ENCODE measurements at places on chromosomes 12 and 14.

DNA sequence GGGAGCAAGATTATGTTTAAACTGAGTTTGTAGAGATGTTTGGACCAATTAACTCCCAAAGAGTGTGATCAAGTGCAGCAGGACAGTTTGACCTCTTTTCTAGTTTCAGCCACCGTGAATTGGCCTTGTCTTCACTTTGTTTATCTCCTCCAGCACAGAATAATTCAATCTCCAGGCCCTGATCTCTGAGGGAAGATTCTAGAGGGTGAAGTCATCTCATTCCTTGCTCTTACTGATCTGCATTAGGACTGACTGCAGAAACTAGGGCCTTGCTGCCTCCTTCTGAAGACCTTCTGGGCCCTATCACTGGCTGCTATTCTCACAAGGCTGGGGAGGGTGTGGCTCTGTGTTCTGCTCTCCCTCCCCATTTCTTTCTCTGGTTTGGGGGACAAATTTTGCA, 29.4 kb downstream of the C12orf75 start:
- no peak for DNase-seq

DNA sequence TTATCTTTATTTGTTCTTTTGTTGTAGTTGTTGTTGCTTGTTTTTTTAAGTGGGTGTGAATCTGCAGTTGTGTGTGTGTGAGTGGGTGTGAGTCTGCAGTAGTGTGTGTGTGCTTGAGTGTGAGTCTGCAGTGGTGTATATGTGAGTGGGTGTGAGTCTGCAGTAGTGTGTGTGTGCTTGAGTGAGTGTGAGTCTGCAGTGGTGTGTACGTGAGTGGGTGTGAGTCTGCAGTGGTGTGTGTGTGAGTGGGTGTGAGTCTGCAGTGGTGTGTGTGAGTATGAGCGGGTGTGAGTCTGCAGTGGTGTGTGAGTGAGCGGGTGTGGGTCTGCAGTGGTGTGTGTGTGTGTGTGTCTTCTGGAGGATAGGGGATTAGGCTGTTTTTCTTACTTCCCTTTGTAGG, 1186.8 kb upstream of the SEL1L start:
- no peak for DNase-seq

GRCh38 chr12:48767047-48767446, 21.8 kb downstream of the ADCY6 start:
- DNase-seq = no peak

DNA sequence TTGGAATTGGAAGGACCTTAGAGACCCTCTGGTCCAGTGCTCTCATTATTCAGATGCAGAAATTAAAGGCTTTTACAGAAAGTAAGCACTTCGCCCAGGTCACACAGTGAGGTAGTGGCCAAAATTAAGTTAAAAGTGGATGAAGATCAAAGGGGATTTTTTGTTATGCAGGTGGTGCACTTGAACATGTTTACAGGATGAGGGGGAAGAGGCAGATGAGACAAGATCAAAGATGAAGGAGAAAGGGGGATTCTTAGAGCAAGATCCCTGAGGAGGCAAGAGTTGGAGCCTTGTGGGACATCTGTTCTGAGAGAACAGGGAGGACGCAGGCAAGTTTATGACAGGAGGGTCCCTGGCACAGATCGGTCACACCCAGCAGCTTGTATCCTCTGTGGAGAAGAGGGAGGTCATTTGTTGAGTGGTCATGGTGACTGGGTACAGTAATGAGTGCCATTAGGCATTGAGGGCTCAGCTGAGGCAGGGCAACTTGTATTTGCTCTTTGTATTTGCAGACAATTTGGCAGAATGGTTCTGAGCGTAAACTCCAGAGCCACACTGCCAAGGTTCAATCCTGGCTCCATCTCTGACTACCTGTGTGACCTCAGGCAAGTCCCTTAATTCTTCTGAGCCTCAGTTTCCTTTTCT, 84.0 kb downstream of the BORCS5 start:
- no peak for DNase-seq

GRCh38 chr14:48614003-48614402, 938.6 kb upstream of the MDGA2 start:
- no peak for DNase-seq

DNA sequence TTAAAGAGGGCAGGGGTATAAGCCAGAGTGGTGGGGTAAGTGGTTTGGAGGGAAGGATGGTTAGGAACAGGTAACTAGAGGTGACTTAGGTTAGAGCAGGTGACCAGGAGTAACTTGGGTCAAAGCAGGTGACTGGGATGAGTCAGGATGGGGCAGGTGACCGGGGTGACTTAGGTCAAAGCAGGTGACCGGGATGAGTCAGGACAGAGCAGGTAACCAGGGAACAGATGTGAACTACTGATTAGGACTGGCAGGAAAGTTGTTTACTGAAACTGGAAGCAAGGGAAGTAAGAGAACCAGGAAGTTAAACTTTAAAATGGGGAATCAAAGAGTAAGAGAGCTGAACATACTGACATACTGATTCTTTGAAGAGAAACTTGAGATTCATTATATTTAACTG, 57.4 kb downstream of the FSCB start:
- no peak for DNase-seq

DNA sequence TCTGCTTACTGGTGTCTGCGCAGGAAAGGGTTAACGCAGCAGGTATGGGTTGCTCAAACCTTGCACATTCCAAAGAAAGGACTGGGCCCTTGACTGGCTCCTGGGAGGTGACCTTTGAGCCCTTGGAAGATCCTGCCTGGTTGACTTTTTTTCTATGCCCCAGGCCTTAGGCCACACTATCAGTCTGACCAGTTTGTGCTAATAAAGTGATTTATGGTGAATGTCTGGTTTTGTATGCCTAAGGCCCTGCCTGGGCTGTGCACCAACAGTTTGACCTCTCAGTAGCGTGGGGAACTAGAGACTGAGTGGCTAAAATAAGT, 61.4 kb upstream of the SCN8A start:
- no peak for DNase-seq

DNA sequence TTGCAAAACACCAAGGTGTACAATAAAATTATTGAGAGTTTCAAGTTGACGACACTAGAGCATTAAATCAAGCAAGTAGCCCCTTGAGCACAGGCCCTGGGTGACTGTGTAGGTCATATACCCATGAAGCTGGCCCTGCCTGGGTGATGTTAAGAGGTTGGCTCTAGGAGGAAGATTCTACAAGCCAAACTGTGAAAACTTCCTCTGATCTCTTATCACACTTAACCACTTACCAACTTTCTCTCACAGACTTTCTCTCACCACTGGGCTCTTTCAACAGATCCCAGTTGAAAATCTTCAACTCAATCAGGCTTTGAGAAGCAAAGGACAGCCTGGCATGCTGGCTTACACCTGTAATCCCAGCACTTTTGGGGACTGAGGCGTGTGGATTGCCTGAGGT, 186.9 kb upstream of the BTG1 start:
- DNase-seq = no peak

- no peak for DNase-seq
Observed at GRCh38 chr12:132147423-132148367, 3.4 kb downstream of the NOC4L start.

- no peak for DNase-seq
Observed at GRCh38 chr14:73231981-73232851, 5.1 kb upstream of the PAPLN start.

- no peak for DNase-seq
Observed at GRCh38 chr12:89263900-89264299, 88.4 kb downstream of the DUSP6 start.

GRCh38 chr14:21575661-21576060, 4.2 kb downstream of the OR10G3 start:
- DNase-seq = no peak

GRCh38 chr12:52155048-52155868, 36.6 kb downstream of the KRT80 start:
- DNase-seq = no peak

- DNase-seq = peak; percentile 20
Observed at GRCh38 chr14:37972941-37973887, 234.5 kb upstream of the SSTR1 start.

DNA sequence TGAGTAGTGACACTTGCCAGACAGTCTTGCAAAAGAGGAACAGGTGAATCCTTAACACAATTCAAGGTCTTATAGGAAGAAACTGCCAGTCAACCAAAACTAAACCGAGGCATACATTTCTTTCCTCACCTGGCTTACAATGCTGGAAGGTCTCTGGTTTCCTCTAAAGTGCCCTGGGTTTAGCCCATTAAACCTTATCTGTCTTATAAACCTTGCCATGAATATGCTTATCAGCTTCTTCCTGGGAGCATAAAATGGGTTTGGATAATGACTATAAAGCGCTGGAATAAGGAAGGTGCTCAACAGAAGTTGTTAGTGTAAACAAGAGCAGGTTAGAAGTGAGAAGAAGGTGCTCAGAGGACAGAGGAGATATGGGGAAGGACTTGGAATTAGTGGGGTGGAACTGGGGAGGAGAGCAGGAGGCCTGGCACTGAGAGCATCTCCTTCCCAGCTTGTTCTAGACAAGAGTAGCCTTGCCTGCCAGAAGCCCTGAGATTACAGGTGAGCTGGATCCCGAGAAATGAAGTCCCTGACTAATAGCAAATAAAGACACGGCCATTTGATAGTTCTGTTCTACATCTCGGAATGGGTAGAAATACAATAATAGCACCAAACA, 14.1 kb upstream of the GPRC5A start:
- DNase-seq = no peak

GRCh38 chr12:66699738-66700482, 21.0 kb upstream of the GRIP1 start:
- DNase-seq = no peak

- DNase-seq = no peak
Observed at GRCh38 chr12:570921-571794, 92.1 kb downstream of the NINJ2 start.

DNA sequence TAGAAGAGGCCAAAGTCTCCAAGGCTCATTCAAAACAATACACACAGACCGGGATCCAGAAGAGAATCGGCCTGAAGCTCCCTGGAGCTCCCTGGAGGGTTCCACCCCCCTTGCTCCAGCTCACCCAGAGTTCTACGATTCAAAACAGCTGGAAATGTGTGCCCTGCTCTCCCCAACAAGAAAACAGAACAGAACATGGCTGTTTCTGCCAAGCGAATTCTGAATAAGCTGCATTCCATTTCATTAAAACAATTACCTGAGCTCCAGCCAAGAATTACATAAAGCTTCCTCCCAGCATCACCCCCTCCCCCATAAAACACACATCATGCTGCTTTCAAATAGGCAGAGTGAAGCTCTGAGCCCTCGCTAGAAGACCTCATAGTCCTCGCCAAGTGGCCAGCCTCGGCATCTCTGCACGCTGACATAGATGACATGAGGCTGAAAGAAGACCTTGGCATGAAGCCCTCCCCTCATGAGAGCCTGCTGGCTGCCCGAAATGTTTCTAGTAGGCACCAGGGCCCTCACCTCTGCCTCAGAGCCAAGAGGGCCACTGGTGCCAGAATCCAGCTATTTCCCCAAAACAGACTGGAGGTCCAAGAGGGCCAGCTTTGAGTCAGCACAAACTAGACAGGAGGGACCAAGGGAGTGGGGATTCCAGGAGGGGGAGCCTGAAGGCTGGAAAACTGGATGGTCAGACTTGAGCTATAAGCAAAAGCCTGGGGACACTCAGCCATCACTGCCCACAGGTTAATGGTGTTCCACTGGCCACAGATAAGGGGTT, 8.3 kb downstream of the PXN start:
- peak; percentile 86 for DNase-seq

DNA sequence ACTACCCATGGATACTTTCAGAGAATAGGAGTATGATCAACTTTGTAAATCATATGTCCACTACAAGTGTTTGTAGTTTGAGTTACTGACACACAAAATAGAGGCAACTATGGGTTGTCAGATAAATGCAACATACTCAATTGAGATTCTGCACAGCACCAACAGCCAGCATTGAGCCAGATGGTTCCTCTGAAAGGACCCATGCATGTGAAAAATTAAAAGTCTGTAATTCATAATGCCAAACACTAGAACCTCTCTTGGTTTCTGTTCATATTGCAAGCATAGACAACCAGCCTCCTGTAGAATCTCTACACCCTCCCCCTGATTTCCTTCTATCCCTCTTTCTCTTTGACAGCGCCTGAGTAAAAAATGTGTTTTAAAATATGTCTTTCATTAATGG, 831.0 kb downstream of the C12orf50 start:
- DNase-seq = no peak

DNA sequence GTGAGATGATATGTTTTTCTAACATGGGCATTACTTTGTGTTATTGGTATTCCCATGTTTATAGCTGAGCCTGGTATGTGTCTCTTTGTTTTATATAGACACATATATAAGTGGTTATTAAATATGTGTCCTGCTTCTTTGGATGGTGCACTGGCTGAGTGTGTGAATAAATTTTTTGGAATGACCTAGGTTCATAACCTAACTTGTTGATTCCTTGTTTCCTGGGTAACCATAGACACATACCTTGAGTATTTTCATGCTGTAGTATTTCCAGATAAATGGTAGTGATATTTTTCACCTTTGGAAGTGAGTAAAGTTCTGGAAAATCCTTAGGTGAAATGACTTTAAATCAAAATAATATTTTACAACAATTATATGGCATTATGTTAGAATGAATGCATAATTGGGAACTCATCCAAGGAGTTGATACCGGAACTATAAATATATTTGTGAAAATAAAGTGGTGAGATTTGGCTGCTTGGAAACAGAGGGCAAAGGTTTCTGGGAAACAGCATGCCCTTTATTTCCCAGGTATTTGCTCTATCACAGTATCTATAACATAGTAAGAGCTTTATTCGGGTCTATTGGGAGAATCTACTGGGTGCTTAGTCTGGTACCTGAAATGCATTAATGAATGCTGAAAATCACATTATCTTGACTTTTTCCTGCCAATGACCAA, 64.3 kb upstream of the REP15 start:
- no peak for DNase-seq

GRCh38 chr14:57533214-57533613, 39.6 kb upstream of the CCDC198 start:
- no peak for DNase-seq

- no peak for DNase-seq
Observed at GRCh38 chr14:69674546-69675244, 63.3 kb downstream of the SUSD6 start.

GRCh38 chr12:65334521-65334920, 56.0 kb downstream of the MSRB3 start:
- DNase-seq = no peak

GRCh38 chr14:57013987-57014386, 203.7 kb upstream of the OTX2 start:
- DNase-seq = no peak

DNA sequence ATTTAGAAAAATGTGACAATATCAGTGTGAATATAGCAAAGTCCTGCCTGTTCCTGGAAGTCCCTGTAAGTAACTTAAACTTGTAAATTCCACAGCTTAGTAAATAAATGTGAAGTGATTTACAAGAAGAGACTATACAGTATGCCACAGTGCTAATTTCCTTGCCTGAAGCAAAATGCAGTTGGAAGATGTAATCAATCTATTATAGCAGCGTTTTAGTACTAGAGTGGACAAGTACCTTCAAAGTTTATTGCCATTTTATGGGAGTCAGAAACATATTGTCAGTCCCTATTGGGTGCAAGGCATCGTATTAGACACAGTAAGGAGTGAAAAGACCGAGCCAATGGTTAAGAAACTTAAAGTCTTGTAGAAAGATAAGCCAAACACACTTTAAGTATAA, 94.1 kb downstream of the TRHDE start:
- DNase-seq = no peak

- DNase-seq = no peak
Observed at GRCh38 chr14:94293578-94293924, 483 bp upstream of the SERPINA10 start.

All from HS-5 (cell line).